ENCODE measurements at places on chromosomes 2 and 18.

GRCh38 chr2:60354713-60355112 lies 198.7 kb downstream of the BCL11A start:
- DNase-seq = no peak

- DNase-seq = no peak
Observed at GRCh38 chr18:48024881-48025660, 94.6 kb upstream of the SMAD2 start.

GRCh38 chr2:234293973-234294372 lies 202.9 kb downstream of the ARL4C start:
- DNase-seq = no peak

- no peak for DNase-seq
Observed at GRCh38 chr18:3472681-3473544, 22.9 kb downstream of the TGIF1 start.

DNA sequence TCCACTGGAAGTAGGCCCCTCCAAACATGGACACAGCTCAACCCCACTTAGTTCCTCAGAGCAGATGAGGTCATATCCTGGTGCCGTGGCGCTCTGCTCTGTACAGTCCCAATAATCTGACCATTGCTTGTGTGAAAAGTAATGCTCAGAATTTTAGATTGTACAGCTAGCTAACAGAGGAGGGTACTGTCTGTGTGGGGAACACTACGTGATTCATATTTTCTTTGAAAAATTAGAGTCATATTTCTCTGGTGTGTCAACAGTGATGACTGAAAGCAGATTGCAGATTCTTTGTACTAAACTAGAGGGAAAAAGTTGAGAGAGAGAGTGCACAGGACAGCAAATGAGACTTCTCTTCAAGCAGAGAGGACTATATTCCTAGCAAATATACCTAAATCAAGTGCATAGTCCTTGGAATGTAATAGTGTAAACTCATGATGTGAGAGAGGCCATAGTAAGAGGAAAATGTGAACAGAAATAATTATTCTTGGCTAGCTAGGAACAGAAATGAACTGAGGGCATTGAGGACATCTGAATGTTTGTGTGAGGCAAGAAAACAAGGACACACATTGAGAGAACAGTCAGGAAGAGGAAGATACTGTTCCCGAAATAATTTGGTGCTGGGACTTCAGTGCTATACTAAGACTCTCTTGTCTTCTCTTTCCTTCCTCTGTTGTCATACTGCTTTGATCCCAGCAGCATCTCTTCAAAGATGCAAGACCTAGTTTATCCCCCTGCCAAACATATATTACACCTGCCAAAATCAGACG lies 157.0 kb upstream of the RND3 start:
- no peak for DNase-seq

Measured in activated gamma-delta T cell treated with Interleukin-2 at 50 U/mL for 16 hours (primary cell).